ENCODE measurements at places on chromosomes 7 and 10.

- no peak for DNase-seq
Measured at GRCh38 chr10:117519286-117519685, 23.3 kb upstream of the EMX2 start.

DNA sequence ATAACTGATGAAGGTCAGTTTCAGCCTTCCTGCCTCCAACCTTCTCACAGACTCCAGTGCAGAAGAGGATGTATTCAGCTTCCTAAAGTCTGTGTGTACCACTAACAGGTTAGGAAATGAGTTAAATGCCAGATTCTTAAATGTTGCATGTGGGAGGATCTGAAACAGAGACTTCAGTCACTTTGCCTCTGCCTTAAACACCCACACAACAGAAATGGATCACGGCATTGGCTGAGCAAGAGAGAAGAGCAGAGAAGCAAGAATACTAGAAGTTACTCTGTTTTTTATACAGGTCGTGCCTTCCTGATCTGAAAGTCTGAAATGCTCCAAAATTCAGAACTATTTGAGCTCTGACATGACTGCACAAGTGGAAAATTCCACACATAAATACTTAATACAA, 98.9 kb upstream of the ARHGAP21 start:
- no peak for DNase-seq

DNA sequence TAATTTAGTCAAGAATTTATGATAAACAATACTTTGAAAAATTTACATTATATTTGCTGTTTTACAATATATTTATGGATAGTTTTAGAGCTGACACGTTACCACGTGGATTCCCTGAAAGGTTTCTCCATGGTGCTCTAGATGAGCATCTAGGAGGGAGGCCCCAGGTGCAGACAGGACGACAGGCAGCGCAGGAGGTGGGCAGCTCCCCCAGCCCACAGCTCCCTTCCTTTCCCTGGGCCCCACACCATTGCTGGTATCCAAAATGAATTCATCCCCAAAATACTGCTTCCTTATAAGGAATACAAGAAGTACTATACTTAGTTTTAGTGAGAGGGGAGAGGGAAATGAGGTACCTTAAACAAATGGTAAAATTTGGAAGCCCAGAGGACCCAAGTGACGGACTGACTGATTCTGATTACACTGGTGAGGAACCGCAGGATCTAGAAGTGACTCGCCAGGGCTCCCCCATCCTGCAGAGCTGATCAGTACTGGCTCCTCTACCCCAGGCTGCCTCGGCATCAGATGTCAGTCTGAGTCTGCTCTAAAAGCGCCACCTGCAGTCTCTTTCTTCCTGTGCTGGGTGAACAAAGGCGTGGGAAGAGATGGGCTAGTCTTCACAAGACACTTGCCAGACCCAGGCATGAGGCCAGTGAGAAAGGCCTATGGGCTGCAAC, 89.2 kb downstream of the DLG5 start:
- DNase-seq = peak; percentile 80

DNA sequence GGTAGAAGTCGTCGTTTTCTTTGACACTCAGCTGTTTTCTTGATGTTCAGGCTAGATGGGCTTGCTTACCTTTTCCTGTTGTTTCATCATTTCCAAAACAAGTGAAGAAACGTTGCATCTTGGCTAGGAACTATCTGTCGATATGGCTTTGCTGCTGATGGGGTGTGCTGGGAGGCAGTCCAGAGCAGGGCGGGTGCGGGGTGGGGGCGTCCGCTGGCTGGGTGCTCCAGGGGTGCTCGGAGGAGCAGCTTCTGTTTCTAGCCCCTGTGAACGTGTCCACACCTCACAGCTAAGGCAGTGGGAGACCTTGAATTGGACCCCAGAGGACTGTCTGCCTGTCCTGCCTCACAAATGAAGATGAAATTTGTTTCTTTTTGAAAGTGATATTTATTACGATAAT, 7.6 kb upstream of the SUN1 start:
- DNase-seq = no peak

DNA sequence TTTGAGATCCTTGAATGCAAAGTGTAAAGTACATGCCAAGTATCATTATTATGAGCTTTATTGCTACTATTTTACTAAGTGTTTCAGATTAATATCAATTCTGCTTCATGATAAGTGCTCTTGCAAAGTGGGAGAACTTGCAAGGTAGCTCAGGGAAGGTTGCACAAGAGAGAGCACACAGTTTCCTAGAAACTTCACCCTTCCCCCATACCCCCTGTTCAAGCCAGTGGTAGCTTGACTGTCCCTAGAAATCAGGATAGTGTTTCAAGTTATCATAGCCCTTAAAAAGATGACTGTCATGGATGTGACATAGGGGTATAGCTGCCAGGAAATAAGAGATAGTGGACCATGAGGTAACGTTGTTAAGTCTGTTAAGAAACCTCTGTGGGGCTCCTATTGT, 251.5 kb downstream of the TRIL start:
- DNase-seq = no peak

- DNase-seq = no peak
Measured at GRCh38 chr10:18619016-18619415, 32.4 kb downstream of the NSUN6 start.

Data from myocyte (in vitro differentiated cells).